ENCODE measurements at places on chromosomes 4 and X. TPM values are rescaled to one million over a fixed set of nuclear protein-coding genes. Genes with fewer than 3 reads are reported as not detected.

DNA sequence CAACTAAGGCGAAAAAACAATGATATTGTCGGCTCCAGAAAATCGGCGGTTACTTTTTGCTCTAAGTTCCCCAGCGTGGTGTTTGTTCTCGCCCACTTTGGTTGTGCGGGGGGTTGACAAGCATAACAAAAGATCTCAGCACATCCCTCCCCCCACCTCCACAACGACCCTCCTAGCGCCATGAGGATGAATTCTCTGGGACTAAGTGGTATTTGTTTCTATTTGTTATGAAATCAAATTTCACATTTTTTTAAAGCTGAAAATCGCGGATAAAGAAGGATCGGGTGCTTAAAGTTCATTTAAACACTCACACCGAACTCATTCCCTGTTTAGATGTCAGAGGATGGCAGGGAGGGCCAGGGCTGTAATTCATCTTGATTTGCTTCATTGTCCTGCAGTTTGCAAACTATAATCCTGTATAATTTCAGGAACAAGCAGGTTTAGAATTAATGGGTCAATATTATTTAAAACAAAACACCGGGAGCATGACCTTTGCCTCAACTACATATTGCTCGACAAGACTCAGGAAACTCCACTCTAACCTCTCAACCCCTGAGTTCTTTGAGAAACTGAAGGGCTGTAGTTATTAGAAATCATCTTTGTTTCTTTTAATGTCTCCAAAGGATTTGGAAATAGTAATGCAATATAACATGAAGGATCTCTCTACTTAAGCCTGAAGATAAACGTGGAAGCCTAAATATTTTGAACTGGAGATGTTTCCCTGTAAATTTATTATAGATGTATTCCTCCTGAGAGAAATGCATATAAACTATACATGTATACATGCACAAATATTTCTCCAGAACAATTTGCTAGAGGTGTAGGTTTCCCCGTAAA lies 6.4 kb downstream of the PITX2 start:
- no peak for DNase-seq

DNA sequence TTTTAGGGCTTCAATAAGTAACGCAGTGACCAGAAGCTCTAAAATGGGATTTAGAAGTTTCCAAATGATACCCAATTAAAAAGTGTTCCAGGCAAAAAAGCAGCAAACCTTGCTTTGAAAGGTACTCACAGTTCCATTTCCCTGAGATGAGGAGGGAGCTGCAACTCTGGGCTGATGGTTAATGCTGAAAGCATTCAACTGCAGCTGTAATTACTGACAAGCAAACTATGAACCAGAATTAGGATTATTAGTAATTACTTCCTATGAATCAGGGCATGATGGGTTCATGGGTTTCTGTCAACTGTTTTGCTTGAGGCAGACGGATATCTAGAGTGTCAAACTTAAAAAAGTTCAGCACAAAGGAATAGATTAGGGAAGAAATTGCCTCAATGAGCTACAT lies 357.4 kb downstream of the STIM2 start:
- no peak for DNase-seq

DNA sequence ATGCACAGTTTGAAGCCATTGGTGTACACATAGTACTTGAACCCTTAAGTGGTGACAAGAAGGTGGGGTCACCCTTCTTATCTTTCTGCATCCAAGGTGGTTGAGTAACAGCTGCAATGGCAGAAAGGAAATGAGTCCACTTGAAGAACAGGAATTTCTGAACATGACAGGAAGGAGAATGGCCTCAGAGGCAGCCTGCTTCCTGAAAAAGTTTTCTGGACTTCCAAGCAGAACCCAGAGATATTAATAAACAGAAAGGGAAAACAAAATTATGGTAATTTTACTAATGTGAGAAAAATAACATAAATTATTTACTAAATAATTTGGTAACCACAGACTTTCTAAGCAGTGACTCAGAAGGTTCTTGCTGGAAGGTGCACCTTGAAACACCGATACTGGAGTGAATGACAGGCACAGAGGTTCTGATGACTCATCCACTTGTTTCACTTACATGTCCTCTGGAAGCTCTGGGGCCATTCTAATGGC lies 119.9 kb upstream of the HS3ST1 start:
- no peak for DNase-seq

Gene GCNA
- total RNA-seq, result 4.2 TPM

Gene GRXCR1
- total RNA-seq, result not detected

- DNase-seq, result no peak
Measured at GRCh38 chrX:51878056-51878455, 15.4 kb upstream of the MAGED1 start.

Gene GAGE12F
- total RNA-seq, result not detected

DNA sequence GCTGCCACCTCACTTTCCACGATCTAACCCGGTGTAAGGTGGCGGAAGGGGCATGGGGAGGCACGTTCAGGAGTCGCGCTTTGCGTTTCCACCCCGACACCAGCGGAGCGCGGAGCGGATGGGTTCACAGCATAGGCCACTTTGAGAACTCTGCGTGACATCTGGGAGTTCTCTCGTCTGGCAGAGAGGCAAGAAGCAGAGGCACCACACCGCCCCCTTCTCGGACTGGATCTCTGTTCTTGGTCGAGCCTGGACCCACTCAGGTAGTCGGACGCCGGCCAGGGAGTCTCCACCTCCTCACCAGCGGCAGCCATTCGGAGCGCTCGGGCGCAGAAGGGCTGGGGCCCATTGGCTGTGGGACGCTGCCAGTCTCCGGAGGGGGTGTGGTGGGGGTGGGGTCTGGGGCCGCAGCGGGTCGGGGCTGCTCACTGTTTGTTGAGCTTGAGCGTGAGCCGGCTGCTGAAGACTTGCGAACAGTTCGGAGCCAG lies at the start of gene DACH2:
Gene DACH2 (plus strand): TSS at position 428 of the 488 bp plus-strand sequence.
- DNase-seq, result no peak

DNA sequence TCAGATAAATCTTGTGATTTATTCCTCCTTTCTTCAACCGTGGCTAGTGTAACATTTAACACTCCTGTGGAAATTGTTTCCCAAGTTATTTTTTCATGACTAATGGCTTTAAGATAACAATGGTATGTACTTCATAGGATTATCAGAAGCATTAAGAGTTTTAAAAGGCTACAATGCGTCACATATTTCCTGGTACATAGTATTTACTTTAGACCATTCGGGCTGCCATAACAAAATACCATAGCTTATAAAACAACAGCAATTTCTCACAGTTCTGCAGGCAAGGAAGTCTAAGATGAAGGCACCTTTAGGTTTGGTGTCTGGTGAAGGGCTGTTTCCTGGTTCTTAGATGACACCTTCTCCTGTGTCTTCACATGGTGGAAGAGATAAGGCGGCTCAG lies 158.6 kb downstream of the PAPSS1 start:
- DNase-seq, result no peak

Gene CMC4
- total RNA-seq, result 12.2 TPM

GRCh38 chr4:144574000-144574399 lies 72.0 kb upstream of the HHIP start:
- no peak for DNase-seq

DNA sequence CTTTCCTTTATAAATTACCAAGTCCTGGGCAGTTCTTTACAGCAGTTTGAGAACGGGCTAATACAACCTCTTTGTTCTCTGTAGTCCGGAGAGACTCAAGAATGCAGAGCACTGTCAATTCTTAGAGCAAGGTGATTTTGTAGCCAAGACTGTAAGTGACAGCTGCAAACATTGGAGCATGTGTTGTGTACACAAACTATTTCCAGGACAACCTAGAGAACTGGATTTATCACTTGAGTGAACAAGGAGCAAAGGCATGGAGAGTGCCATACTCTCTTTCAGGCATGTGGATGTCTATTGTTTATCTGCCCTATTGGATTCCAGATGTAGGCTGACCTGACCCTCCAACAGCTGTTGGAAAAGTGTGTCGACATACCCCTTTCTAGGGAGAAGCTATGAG lies 153.9 kb downstream of the SPANXN3 start:
- DNase-seq, result no peak

DNA sequence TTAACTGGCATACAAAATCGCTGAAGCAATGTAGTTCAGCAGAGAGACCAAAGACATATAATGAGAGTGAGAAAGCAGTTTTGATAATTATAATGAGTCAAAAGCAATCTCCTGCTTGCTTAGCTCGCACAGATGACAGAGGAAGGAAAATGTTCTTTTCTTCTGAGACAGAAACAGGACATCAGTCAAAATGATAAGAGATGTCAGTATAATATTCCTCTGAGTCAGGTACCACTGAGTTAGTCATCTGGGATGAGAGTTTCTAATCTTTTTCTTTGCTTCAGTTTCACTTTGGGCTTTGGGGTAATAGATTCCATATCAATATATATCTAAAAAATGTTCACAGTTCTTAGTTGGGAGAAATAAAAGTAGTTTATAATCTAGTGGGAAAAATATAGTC lies 387.2 kb downstream of the PCDH7 start:
- no peak for DNase-seq

GRCh38 chr4:71976523-71976922 lies 55.3 kb upstream of the NPFFR2 start:
- DNase-seq, result no peak

GRCh38 chr4:85986266-85986665 lies 373.6 kb downstream of the MAPK10 start:
- DNase-seq, result no peak

- DNase-seq, result no peak
Measured at GRCh38 chr4:96136056-96136455, 296.2 kb downstream of the PDHA2 start.

- peak; percentile 7 for DNase-seq
Measured at GRCh38 chrX:129318375-129318774, 204.9 kb downstream of the SMARCA1 start.

DNA sequence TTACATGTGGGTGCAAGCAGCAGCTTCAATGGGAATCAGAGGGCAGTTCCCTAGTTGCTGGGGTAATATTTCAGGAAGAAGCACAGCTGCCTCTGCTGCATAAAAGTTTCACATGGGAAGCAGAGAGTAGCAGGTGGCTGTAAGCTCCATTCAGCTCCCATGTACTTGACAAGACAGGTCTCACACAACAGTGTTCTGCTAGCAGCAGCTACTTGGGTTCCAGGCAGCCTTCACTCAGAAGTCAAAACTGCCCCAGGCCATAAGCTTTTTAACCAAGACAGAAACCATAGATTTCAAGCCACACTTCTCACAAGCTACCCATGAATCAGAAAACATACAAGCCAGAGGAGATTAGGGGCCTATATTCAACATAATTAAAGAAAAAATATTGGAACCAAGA lies 41.4 kb upstream of the SPIN2A start:
- peak; percentile 45 for DNase-seq

DNA sequence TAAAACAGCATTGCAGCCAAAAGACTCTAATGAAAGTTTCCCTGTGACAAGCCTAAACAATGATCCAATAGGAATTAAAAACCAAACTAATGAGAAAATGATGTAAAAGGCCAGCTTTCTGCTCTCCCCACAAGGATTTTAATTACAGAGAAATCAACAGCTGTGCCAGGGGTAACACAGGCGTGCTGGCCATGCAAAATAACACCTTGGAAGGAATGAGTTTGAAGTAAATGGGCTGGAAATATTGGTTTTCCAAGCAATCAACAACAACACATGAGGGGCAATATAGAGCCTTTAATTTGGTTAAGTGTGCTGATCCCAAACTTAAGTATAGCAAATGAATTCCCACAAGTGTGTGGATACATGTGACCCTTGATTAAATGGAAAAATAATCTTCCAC lies 56.9 kb downstream of the NDNF start:
- DNase-seq, result no peak

- no peak for DNase-seq
Measured at GRCh38 chrX:8711401-8711800, 20.5 kb downstream of the ANOS1 start.

- DNase-seq, result no peak
Measured at GRCh38 chrX:12229986-12230385, 91.7 kb downstream of the FRMPD4 start.

GRCh38 chr4:143538979-143539669 lies 25.6 kb downstream of the SMARCA5 start:
- DNase-seq, result no peak

DNA sequence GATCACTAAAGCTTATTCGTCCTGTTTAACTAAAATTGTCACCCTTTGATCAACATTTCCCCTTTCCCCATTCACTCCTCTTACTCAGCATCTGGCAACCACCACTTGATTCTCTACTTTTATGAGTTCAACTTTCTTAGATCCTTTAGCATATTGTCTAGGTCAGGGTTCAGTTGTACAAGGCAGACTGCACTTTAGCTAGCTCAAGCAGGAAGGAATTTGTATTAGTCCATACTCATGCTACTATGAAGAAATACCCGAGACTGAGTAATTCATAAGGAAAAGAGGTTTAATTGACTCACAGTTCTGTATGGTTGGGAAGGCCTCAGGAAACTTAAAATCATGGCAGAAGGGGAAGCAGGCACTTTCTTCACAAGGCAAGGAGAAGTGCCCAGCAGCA lies 44.3 kb downstream of the TASL start:
- DNase-seq, result no peak

DNA sequence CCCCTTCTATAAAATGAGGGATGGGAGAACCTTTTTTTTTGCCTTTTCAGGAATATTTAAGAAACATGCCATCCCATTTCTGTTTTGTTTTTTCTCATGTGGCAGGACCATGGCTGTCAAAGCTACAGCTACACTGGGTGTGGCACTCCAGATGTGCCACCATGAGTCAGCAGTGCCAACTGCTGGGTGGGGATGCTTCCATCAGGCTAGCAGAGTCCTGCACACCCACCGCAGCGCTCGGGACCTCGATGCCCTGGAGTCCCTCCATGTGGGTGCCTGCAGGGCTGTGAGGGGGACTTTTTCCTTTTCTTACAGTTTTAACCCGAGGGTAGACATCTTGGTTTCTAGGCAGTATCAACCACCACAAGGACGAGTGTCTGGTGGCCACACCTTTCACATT lies 352.6 kb downstream of the NR3C2 start:
- no peak for DNase-seq
